ENCODE measurements at places on chromosomes 13 and 19.

DNA sequence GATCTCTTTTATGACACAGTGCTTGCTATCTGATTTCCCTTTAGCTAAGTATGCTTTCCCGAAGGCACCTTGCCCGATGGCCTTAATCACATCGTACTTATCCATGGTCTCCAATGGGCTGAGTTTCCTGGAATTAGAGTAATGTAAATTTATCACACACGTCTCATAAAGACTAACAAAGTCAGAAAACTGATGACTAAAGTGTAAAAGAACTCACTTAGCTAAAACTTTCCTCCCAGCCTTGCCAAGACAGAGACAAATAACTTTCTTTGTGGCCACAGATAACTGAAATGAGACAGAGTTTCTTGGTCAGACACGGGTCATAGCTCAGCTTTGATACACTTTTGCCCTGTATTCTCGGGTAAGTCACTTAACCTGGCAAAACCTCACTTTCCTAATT is 1.5 kb downstream of the NEK5 start:
- no peak for DNase-seq

- no peak for DNase-seq
Measured at GRCh38 chr19:10975374-10976130, 14.7 kb downstream of the SMARCA4 start.

DNA sequence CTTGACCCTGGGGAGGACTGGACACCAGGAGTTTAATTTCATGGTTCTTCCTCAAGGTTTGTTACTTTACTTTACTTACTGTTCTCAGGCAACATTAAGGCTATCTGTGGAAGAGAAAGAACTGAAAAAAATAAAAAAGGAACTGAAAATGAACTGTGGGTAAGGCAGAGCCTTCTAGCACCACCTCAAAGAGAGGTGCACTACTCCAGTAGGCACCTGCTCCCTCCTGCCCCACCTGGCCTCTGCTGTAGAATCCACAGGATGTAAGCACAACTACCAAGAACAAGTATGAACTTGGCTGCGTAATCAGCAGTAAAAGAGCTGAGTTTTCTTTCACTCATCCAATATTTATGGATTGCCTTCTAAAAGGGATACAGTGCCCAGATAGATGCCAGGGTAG is 12.2 kb downstream of the ZNF112 start:
- no peak for DNase-seq

DNA sequence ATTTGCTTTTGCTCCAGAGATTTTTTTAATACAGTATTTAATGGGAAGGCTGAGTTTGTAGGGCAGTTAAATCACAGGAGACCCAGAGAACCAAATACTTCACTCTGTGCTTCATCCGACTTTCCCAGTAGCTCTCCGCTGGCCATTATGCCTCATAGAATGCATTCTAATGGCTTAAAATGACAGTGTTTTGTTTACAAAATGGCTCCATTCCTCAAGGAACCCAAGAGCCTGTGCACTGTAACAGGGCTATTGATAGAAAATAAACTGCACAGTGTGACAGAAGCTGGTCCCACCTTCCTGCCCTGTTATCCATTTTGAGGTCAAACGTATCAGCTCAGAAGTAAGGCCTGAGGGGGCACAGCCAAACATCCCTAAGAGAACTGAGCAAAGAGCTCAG is 136.5 kb downstream of the RAP2A start:
- no peak for DNase-seq

- no peak for DNase-seq
Measured at GRCh38 chr19:15259907-15260306, 27.7 kb upstream of the EPHX3 start.

GRCh38 chr19:7925171-7925851 is 624 bp downstream of the CTXN1 start:
- DNase-seq: peak; percentile 56

DNA sequence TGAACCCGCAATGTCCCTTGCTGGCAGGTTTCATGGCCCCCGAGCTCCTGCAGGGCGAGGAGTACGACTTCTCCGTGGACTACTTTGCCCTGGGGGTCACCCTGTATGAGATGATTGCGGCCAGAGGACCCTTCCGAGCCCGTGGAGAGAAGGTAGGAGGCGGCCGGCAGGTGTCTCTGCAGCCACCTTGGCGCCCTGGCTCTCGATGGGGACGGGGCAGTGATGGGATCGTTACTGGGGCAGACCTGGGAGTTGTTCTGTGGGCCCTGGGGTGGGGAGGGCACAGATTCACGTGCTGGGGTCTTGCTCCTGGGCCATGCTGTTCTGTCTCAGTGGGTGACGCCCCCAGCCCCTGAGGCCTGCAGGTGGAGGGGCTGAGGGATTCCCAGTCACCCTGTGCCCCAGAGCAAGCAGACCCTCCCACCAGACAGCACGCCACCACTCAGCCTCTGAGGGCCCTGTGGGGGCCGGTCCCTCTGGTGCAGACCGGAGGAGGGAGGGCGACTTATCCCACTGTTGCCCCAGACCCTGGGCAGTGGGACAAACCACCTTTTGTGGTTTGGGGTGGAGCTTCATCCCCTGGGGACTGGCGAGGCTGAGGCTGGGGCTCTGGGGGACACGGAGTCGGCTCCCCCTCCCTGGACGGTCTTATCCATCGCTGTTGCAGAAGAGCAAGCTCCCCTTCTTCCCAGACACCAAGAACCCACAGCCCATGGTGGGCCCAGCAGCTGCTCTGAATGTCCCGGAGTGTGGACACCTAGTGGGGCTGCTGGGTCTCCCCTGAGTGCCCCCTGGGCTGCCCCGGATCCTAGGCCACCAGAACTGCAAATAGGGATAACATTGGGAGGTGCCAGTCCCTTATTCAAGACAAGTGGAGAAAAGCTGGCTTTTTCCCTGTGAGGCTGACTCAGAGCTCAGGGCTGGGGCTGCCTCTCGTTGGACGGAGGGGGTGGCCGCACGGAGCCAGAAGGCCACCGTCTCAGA is 27.5 kb upstream of the TMEM255B start:
- no peak for DNase-seq

- no peak for DNase-seq
Measured at GRCh38 chr19:42403586-42403985, 13.5 kb upstream of the CNFN start.
